Upper lobe of right lung (tissue), 1 donor: ENCODE measurements at places on chromosomes 13 and 19. TPM values are rescaled to one million over a fixed set of nuclear protein-coding genes. Genes with fewer than 3 reads are reported as not detected.

DNA sequence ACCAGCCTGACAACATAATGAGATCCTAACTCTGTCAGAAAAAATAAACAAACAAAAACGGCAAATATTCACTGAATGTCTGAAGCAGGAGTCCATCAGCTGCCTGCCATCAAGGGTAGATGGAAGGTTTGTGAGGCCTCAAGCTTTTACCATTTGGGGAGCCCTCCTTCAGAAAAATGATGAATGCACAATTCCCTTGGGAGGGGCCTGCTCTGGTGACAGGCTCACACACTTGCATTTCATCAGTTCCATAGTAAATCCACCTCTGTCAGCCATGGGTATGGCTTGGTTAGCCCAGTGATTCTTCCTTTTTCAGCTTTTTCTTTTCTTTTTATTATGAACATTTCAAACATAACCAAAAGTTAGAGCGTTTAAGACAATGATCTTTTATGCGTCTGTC is 26.3 kb upstream of the KATNAL1 start:
- DNase-seq = no peak

Gene CNFN
- total RNA-seq = 0.87 TPM

Gene CCL25
- total RNA-seq = not detected

- no peak for DNase-seq
Observed at GRCh38 chr19:38210458-38210987, 13.5 kb downstream of the DPF1 start.

DNA sequence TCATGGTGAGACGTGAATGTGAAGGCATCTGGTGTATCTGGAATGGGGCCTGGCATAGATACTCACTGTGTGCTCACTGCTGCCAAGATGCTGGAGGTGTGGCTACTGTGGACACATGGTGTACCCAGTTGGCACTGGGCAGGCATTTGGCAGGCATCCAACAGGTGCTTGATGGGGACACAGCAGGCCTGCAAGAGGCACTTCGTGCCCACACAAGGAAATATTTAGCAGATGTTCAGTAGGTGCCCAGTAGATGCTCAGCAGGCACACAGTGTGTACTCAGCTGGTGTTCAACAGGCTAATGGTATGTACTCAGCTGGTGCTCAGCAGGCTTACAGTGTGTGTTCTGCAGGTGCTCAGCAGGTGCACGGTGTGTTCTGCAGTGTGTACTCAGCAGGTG is 14.2 kb downstream of the CRTC1 start:
- DNase-seq = peak; percentile 85

DNA sequence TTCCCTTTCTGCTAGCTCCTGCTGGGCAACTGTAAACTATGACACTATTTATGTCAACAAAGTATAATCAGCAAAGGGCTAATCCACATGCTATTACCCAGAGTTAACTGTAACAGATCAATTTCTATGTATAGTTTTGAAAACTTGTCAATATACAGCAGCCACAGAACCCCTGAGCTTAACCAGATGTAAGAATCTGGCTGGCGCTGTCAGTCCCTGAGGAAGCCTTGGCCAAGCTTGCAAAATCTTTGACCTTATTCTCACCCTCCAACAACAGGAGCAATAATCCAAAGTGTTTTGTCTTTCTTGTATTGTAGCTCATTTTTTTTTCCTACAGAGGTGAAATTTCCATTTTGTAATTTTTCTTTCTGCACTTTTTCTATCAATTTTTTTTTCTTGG is 1230.1 kb upstream of the SLC10A2 start:
- DNase-seq = no peak

DNA sequence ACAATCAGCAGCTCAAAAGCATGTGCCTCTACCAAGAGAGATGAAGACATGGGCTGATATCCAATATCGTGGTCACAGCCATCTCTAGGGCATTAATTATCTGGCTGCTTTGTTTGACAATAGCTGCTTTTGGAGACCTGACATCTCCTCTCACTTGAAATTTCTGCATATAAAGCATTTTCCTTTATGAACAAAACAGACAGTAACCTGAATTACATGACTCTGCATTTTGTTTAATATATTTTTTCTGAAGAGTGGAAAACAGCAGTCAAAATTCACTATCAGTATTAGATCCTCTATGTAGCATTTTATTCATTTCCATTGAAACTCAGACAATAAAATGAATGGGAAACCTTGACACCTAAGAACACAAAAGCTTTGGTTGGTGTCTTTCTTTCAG is 42.4 kb upstream of the ESD start:
- DNase-seq = no peak

DNA sequence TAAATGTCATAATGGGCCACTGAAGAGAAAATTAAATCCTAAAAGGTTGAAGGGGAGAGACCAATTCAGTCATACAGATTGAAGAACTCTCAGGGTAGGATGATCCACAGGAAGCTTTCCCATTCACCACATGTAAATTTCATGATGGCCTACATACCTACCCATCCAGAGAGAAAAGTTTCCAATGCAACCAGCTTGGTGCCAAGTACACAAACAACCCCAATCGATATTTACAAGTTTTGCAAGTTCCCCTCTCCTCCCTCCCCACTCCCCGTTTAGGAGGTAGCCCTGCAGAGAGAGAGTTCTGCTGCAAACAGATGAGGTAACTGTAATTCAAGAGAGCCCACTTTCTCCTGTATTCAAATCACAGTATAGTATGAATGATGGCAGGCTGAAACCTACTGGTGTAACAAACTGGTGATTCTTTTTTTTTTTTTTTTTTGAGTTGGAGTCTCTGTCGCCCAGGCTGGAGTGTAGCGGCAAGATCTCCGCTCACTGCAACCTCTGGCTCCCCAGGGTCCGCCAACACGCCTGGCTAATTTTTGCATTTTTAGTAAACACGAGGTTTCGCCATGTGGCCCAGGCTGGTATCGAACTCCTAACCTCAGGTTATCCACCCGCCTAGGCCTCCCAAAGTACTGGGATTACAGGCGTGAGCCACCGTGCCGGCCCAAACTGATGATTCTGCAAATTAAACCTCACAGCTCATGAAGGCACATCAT is 14.4 kb downstream of the FOXO1 start:
- no peak for DNase-seq

GRCh38 chr19:49014123-49014869 is 2.6 kb downstream of the LHB start:
- no peak for DNase-seq

Gene LYL1
- 21.8 TPM for total RNA-seq
